ENCODE measurements at places on chromosomes 12 and 14.

DNA sequence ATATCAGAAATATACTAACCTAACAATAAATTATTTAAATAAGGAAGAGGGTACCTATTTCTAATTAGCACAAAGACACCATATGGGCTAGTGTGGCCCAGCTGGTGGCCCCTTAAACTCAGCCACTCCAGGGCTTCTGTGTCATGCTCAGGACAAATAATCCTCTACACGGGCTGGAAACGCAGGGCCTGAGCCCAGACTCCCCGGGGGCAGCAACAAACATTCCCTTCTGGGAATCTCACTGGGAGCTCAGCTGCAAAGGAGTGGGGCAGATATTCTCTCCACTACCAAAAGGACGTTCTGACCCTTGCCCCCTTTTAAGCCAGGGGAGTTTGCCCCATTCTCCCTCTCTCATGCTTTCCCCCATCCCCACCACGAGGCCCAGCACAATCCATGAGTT, 43.7 kb upstream of the ELK3 start:
- DNase-seq, result no peak

DNA sequence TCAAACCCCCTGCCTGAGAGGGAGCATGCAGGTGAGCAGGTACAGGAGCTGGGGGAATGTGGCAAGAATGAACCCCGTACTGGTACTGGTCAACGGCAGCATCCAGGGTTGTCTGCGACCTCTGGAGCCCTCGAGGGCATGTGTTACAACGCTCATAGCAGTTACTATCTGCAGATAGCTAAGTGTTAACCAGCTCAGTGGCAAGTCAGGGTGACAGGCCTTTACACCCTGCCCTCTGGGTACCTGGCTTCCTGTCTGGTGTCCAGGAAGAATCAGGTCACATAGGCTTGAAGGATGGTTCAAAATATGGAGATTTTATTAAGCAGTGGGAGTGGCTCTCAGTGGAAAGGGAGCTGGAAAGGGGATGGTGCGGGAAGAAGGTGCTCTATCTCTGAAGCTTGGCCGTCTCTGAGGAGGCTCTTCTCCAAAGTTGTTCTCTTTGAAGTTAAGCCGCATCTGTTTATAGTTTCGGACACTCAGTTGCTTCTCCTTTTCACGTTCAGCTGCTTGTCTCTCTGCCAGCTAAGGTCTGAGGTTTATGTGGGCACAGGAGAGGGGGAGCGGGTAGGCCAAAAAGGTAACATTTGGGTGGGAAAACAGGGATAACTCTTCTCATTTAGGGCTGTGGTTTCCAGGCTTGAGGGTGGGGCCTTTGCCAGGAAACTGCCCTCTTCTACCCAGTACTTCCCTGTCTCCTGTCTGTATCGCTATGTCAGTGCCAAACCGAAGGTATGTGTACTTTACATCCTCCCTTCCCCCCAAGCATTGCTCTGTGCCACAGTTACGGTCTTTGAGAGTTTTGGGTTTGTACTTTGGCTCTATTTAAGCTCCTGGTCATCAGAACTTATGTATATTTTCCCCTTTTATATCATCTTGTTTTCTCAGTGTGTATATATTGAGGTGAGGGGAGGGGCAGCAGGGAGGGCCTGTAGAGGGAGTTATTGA, 305.8 kb downstream of the RGS6 start:
- no peak for DNase-seq

DNA sequence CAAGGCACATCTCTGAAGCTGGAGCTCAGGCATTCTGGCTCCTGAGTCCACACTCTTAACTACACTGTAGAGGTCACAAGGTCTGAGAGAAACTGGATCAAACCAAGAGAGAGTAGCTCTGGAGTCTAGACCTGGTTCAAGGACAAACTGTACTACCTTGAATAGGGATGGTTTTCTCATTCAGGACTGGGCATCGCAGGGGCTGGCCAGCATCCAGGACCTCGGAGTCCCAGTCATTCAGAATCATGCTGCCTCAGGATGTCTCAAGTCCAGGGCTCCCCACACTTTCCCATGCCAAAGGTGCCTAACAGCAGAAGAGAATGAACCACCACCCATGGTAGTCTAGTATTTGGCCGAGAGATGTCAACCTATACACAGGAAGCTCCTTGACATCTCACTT, 13.1 kb upstream of the PLEKHD1 start:
- DNase-seq, result no peak

DNA sequence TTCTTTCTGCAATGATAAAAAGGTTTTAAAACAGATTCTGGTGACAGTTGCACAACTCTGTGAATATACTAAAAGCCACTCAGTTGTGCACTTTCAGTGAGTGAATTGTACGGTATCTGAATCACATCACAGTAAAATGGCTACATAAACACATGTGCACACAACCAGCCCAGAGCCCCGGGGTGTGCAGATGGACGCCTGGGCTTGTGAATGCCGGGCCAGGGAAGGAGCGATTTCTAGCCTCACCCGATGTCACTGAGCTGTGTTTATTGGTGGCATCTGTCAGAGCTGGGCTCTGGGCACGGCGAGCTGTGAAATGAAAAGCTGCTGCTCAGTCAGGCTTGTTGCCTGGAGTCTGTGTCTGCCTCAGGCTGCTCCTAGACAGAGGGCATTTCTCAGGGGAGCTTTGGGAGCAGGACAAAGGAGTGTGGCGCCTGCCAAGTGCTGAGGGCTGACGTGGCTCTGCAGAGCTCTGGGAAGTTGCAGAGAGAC, 25.9 kb downstream of the RHOF start:
- no peak for DNase-seq

DNA sequence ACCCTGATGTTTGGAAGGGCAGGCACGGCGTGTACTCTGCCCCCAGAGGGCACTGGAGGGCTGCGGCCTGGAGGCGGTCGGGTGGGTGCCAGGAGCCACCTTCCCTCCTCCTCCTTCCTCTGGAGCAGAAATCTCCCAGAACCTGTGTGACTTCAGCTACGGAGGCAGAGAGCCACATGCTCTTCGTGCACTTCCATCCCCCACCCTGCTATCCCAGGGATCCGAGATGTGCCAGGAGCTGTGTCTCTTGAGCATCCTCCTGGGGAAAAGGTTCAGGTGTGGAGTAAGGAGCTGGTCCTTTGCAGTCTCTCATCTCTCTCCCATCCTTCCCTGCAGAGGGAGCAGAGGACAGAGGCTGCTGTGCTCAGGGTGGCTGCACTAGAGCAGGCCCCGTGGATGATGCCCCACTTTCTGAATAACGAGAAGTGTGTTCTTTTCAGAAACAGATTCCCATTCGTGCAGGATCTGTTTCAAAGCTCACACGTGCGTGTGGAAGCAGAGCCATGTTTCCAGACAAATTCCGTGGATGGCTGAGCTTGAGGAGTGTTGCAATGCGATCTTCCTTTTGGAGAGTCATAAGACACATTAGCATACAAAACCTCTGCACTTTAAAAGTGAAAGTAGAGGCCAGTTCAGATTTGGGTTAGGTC, 162.9 kb downstream of the ADGRD1 start:
- DNase-seq, result no peak

GRCh38 chr12:116736962-116737773, 701 bp downstream of the SPRING1 start:
- DNase-seq, result no peak

GRCh38 chr12:131920902-131921840, 7.9 kb upstream of the PUS1 start:
- DNase-seq, result no peak

DNA sequence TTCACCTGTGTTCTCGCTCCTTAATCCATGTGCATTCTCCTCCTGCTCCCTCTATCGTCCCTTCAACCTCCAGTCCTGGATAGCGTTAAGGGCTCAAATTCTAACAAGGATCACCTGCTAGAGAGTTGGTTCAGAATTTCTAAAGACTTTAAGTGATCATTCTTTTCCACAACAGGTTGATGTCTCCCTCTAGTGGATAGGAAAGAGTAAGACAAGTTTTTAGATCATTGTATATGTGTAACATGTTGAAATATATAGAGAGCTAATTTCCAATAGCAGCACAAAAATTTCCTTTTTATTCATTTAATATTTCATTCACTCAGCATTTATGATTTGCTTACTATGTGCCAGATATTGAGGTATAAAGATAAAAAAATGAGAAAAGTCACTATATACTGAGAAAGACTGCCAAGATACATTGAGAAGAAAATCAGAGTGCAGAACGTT, 9.3 kb upstream of the ESR2 start:
- no peak for DNase-seq

DNA sequence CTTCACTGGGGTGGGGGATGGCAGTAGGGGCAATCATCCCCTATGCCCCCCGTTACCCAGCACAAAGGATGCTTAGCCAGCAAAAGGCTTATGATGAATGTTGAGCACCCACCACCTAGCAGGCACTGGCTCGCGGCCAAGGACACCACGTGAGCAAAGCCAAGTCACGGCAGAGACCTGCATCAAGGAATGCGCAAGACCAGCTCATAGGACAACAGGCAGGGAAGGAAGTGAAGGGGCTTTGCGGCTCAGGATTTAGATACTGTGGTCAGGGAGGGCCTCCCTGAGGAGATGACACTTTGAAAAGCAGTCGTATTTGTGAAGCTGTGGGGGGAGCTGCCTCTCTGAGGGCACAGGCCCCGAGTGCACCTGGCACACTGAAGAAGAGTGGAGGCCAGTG, 32.8 kb downstream of the SH2B3 start:
- DNase-seq, result peak; percentile 67

DNA sequence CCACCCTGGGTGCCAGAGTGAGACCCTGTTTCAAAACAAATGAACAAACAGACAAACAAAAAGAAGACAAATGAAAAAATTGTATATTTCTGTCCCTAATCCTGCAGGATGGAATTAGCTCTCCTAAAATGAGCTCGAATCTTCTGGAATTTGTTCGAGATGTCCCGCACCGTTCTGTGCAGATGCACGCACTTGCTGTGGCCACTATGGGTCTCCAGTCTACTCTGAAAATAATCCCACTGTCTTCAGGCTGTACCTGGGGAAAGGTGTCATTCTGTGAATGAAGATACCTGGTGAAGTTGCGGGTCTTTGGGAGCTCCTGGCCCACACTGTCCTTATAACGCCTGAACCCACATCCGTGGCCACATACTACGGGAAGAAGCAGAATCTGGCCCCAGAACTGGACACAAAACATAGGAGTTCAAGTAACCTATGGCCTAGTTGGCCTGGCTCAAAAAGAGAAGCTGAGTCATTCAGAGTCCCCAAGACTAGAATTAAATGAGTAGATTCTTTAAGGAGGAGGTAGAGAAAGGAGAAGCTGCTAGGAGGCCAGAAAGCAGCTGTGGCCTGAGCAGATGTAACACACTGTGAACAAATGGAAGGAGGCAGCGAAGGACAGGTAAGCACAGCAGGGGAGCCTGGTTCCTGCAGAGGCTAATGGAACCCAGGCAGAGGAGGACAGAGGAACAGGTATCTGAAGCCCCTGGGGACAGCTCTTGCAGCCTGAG, 108.6 kb downstream of the FOXN3 start:
- DNase-seq, result no peak

DNA sequence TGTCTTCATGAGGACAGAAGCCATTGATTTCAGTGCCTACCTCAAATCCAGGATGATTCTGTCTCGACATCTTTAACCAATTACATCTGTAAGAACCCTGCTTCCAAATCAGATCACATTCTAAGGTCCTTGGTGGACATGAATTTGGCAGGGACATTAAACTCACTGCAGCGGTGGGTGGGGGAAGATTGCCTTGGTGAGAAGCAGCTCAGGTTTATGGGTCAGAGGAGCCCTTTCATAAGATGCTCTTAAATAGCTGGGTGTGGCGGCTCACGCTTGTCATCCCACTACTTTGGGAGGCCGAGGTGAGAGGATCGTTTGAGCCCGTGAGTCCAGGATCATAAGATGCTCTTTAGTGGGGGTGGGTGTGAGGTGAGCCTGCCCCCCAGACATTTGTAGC, 42.9 kb downstream of the ELK3 start:
- DNase-seq, result no peak

DNA sequence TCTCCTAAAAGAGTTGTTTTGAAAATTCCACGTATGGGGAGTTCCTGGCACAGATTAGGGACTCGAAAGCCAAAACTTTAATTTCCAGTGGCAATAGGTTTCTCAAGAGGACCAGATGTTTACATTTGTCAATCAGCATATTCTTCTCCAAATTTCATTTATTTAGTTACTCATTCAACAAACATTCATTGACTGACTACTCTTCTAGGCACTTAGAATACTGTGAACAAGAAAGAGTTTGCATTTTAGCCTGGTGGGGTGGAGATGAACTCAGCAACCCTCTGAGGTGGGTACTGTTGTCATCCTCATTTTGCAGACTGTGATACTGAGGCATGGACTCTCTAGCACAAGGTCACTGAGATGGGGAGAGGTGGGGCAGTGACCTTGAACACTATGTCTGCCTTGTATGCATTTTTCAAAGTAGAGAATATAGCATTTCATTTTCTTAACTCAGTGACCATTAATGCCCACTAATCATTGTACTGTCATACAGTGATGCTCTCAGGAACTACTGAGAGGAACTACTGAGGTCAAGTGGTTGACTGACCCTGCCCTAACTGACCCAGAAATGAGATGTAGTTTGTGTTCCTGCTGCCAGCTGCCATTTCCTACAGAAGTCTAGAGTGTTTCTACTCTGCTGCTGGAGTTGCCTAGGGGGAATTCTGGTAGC, 2.2 kb downstream of the L3HYPDH start:
- DNase-seq, result no peak

DNA sequence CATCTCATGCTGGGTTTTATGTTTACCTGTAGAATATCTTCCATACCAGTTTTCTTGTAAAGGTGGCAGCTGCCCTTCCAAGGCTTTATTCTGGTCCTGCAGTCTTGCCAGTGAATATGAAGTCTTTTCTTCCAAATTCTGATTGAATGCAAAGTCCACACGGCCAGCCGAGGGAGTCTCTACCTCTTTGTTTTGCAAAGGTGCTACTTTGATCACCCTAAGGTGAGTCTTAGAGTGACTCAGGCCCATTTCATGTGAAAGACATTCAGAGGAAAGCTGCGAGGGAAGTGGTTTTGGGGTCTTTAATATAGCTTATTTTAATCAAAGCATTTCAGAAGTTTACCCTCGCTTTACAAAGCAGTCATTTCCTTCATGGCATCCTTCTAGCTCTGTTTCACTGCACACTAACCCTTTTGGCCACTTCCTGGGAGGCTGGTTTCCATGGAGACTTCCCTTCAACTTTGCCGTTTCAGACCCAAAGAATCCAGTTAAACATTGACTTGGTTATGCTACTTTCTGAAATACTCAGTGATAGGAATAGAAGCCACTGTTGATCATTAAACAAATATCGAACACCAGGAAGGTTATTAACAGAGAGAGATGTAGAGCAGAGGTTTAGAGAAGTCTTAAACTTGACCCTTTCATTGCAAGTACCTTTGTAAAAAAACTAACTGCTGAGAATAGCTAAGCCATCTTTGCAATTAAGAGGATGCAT, at the start of gene CCDC198:
Gene CCDC198, minus strand, starts transcription at position 391 of the 715 bp plus-strand sequence. Its CDS starts 142 bp downstream, at position 249.
- DNase-seq, result no peak

DNA sequence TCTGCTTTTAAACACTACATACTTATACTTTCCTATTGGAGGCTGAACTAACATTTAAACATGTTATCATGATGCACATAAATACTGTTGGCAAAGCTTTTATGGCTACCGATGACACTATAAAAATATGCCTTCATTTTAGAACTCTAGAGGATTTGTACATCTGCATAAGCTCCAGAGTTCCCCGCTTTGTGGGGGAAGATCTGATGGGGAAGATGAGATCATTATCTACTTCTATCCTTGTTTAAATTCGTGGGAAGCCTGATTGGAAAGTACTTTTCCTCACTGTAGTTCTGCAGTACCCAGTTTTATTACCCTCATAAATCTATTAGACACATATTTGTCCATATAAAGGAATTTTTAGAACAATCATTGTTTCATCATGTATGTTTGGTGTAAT, 299.6 kb upstream of the ATP2B1 start:
- no peak for DNase-seq

- no peak for DNase-seq
Observed at GRCh38 chr12:127550271-127550670, 716.7 kb upstream of the TMEM132C start.
